ENCODE measurements at places on chromosomes 3 and 15. TPM values are rescaled to one million over a fixed set of nuclear protein-coding genes. Genes with fewer than 3 reads are reported as not detected.

The NANOGP8 gene
- not detected for total RNA-seq

The STRIT1 gene
- total RNA-seq: not detected

The STAB1 gene
- 19.5 TPM for total RNA-seq

The DOCK3 gene
- 0.05 TPM for total RNA-seq

The STRA6 gene
- 2.6 TPM for total RNA-seq

- DNase-seq: no peak
Measured at GRCh38 chr3:36774052-36774451, 9.7 kb upstream of the DCLK3 start.

GRCh38 chr3:32968166-32968919, 16.9 kb downstream of the CCR4 start:
- DNase-seq: no peak

- no peak for DNase-seq
Measured at GRCh38 chr3:56878074-56878473, 76.3 kb upstream of the ARHGEF3 start.

GRCh38 chr3:71859123-71859519, 74.2 kb upstream of the PROK2 start:
- DNase-seq: no peak

All from thymus (tissue), 14 donors.